ENCODE measurements at places on chromosomes 7 and 10.

GRCh38 chr10:77592510-77592909 lies 45.1 kb downstream of the KCNMA1 start:
- no peak for DNase-seq

DNA sequence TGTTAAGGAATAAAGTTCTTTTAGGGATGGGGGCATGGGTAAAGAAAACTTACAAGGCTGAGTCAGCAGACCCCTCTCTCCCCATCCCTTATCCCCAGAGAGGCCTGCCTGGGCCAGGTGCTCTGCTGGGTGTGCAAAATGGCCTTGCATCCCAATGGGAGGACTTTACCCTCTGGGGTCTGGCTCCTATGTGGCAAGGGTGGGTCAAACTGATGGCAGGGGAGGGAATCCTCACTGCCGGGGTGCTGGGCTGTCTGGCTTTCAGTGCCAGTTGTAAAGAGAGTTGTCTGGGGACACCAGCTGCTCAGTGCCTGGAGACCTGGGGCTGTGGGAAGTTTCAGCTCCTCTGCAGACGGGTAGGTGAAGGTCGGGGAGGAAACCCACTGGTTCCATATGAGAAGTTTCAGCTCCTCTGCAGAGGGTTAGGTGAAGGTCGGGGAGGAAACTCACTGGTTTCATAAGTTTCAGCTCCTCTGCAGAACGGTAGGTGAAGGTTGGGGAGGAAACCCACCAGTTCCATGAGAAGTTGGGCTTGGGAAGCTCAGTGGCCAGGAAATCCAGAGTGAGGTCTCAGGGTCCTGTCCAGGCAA lies 127.2 kb upstream of the PODXL start:
- DNase-seq, result no peak

- no peak for DNase-seq
Observed at GRCh38 chr7:18806177-18806576, 310.6 kb downstream of the HDAC9 start.

DNA sequence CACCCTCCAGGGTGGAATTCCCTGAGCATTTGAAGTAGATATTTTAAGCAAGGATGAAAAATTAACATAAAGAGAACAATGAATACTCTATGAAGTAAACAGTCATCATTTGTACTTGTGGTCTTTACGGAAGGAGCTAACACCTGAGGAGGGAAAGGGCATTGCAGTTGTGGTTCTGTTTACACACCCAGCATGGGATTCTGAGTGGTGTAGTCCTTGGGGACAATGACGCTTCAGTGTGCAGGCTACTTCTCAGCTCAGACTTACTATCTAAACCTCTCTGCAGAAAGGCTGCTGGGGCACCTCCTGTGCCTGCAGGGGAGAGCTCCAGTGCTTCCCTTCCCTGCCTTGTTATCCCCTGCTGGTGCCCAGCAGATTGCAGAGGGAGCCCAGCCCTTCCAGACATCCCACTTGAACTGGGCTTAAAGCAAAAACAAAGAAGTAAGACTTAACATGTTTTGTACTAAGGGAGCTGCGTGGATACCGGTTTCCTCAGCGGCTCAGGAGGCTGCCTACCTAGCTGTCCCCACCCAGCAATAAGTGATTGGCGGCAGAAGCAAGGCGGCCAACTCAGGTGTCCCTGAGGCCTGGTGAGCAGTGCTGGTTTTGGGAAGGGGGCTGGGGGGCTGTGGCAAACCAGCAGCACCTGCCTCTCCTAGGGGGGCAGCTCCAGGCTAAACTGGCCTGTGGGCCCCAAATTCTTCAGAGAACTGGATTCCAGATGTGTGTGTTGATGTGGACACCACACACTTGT lies 89.1 kb downstream of the CELF2 start:
- no peak for DNase-seq

GRCh38 chr10:42552188-42553063 lies 85.9 kb downstream of the ZNF33B start:
- DNase-seq, result peak; percentile 96

GRCh38 chr7:20776214-20776911 lies 10.3 kb downstream of the SP8 start:
- DNase-seq, result no peak

Measured in fibroblast of mammary gland (primary cell).